Epithelial cell of prostate (primary cell): ENCODE measurements at places on chromosomes 16 and 17.

DNA sequence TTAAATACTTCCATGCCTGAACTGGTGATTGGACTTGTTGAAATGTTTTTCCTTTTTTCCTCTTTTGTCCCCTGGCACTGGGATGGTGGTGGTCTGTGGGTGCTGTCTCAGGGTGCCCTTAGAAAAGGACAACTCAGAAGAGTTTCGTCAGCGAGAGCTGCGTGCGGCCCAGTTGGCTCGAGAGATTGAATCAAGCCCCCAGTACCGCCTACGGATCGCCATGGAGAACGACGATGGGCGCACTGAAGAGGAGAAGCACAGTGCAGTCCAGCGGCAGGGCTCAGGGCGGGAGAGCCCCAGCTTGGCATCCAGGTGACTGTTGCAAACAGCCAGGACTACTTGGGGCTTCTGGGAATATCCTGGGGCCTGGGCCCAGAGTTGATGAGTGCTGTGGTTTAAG is 6.9 kb downstream of the ATXN2L start:
- DNase-seq, result no peak

DNA sequence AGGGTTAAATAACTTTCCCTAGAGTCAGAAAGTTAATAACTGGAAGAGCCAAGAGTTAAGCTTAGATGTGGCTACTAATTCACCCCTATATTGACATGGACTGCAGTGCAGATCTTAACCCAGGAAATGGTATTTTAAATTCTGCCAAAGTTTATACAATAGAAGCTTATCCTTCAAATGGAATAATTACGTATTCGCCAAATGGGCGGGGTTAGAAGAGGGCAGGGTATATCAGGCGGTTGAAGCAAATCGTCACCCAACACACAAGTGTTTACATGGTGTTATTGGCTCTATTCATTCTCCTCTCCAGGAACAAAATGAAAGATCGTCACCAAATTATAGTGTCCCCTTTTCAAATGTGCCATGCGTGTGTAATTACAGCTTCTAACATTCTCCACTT is 182.7 kb downstream of the PRKCB start:
- DNase-seq, result no peak

DNA sequence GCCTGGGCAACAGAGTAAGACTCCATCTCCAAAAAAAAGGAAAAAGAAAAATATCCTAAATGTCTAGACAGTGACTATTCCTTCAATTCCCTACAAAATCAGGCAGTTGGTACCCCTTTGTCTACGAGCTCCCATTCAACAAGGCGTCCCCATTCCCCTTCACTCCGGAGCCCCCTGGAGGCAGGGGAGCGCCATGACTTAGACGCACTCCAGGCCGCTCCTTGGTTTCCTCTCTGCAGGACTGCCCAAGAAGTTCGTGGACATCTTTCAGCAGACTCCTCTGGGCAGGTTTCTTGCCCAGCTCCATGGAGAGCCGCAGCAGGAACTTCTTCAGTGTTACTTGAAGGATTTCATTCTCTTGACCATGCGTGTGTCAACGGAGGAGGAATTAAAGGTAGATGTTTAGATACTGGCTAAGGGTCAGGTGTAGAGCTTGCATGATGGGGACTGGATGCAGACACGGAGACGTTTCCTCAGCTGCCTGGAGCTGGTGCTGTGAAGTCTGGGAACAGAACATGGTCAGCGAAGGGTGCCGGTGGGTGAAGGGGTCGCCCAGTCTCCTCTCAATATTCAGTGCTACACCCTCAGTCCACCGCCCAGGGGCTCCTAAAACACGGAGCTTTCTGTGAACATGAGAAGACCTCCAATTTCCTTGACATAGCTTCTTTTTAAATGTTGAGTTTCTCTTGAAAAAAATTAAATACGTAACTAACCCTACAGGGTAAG is 53.3 kb upstream of the ENDOV start:
- no peak for DNase-seq

GRCh38 chr17:54882950-54883349 is 17.7 kb upstream of the TOM1L1 start:
- no peak for DNase-seq

DNA sequence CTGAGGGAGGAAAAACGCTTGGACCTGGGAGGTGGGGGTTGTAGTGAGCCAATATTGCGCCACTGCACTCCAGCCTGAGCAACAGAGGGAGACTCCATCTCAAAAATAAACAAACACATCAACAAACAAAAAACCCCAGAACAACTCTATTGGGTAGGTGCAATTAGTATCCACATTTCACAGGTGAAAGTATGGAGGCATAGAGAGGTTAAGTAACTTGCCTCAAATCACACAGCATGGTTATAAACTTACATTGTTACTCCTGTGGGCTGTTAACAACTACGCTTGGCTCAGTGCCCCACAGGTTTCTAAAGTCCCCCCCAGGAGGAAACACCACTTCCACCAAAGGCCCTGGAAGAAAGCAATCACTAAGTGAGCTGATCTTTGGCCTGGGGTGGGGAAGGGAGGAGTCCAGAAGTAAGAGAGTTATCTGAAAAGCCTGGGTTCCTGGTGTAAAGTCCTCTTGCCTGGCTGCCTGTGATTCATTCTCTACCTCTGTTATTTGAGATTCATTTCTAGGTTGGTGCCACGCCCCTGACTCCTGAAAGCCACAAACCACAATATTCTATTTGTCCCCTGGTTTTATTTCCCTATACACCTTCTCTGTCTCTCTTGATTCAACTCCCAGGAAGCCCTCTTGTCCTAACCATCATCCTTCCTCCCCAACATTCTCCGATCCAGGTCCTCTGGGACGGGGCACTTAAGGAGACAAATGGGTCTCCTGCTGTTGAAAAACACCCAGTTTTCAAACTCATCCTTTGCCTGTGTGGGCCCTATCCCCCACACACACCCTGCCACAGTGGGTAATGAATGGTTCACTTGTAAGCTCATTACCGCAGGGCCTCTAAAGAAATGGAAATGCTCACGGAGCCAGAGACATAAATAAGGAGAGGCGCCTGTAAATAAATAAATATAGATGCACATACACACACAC is 195.4 kb downstream of the XYLT1 start:
- DNase-seq, result peak; percentile 55

- DNase-seq, result no peak
Measured at GRCh38 chr16:71214746-71215381, 15.7 kb downstream of the HYDIN start.

GRCh38 chr16:35792516-35793285 is 2333.3 kb downstream of the TP53TG3F start:
- no peak for DNase-seq

DNA sequence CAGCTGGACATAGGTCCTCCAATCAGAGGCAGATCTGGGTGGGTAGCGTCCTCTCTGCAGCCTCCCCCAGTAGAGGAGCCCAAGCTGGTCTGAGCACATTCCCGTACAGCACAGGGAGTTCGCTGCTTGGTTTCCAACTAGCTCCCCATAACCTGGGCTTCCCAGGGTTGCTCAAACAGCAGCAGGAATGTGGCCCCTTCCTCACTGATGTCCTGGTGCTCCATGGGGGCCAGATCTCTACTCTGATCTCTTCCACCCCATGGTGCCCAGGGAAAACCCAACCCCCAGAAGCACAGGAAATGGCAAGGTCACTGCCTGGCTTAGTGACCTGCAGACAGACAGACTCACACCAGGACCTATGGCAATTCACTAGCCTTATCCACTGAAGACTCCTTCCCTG is 11.1 kb upstream of the MMP2 start:
- no peak for DNase-seq

GRCh38 chr16:5668553-5668952 is 571.0 kb upstream of the EEF2KMT start:
- no peak for DNase-seq

DNA sequence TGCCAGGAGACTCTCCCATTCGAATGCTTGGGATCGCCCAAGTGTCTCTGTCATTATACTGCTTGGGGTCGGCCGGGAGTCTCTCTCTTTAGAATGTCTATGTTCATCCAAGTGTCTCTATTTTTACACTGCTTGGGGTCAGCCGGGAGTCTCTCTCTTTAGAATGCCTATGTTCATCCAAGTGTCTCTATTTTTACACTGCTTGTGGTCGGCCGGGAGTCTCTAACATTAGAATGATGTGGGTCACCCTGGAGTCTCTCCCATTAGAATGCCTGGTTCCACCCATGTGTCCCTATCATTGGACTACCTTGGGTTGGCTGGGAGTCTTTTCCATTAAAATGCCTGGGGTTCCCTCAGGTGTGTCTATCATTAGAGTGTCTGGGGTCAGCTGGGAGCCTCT is 2230.4 kb downstream of the TP53TG3F start:
- no peak for DNase-seq

DNA sequence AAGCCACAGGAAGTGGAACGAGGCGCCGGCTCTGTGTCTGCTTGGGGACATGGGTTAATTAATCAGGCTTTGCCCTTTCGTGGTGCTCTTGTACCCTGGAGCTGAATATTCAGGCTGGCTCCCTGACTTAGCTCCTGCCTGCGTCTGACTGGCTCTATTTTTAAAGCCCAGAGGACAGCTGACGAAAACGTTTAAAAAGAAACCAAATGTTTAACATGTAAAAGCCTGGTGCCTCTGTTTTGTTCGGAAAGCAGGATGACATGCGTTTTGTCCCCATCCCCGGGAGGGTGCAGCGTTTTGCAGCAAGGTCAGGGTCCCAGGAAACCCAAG is 61.1 kb downstream of the NT5M start:
- DNase-seq, result no peak

GRCh38 chr16:14378689-14379467 is 251.2 kb downstream of the PARN start:
- peak; percentile 54 for DNase-seq

DNA sequence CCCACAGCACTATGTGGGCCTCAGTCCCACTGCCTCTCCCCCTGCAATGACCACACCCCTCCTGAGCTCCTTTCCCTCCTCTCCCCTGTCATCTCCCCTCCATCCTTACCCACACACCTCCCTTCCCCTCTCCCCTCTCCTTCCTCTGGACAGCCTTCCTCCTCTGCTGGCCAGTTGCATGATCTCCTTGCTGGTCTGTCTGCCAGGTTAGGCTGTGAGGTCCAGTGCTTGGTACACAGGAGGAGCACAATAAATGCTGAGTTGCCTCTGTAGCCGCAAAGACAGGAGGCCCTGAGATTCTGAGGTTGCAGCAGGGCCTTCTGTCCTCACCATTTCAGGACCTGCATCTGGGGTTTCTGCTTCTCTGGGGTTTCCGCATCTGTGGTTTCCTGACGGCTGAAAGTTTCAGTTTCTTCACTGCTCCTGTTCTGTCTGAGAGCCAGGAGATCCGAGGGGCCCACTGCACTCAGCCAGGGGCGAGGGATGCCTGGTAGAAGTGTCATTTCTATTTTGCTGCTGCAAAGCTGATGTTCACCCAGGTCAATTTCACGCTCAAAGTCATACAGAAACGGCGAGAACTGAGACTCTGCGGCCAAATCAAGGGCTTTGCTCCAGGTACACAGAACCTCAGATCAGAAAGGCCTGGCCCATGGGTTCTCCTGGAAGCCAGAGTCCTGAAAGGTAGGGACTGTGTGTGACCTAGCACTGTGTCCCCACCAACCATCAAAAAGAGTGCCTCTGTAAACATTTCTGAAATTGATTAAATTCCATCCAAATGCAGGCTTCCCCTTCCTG is 4.6 kb upstream of the SLC12A3 start:
- no peak for DNase-seq

- no peak for DNase-seq
Measured at GRCh38 chr17:80948976-80949450, 42.6 kb upstream of the CHMP6 start.

DNA sequence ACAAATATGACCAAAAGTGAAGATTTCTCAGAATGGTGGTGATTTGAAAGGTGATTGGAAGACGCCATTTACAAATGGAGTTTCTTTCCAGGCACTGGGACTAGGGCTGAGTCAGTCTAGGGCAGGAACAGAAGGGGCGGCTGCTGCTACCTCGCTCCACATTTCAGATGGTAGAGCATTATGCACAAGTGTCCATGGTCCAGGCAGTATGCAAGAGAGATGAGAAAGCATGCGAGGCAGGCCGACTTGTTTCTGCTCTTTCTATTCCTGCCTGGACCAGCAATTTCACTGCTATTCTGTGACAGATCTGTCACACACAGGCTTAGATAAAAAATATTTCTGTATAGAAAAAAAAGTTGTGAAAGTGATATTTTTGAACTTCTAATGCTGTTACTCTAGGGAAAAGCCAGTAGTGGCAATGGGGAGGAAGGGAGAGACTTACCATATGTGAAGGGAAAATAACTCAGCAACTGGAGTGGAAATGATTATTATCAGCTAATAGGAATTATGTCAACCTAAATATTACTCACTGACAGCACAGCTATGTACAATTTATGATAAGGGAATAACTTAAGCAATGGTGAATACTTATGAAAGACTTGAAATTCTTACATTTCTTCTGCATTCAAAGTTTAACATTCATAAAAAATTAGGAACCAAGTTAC is 134.7 kb upstream of the NETO2 start:
- DNase-seq, result no peak

GRCh38 chr17:50053654-50053960 is 2.3 kb upstream of the ITGA3 start:
- DNase-seq, result no peak

- DNase-seq, result no peak
Measured at GRCh38 chr17:49887744-49888360, 40.0 kb upstream of the TAC4 start.

GRCh38 chr17:82062076-82062983 is 3.3 kb downstream of the DUS1L start:
- DNase-seq, result no peak
